ENCODE measurements at places on chromosomes 7 and 10.

- no peak for DNase-seq
Measured at GRCh38 chr10:71248210-71248609, 35.8 kb downstream of the UNC5B start.

DNA sequence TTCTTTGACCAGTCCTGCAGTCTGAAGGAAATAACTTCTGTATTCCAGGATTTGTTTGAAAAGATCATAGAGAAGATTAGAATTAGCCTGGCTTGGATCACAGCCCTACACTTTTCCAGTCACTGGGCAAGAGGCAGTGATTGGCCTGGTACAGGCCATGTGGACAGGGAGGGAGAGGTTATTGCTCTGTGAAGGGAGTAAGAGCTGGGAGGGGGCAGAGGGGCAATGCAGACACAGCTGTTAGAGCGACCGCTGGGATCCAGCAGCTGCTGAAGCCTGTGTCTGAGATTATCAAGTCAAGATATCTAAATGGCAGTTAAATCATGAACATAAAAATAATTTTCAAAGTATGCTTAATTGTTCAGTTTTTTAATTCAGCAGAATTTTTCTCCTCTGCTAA, 257.3 kb downstream of the SDK1 start:
- DNase-seq: no peak

- DNase-seq: no peak
Measured at GRCh38 chr10:98436704-98437103, 10.0 kb downstream of the HPS1 start.

GRCh38 chr7:10106609-10107008, 867.1 kb upstream of the PHF14 start:
- DNase-seq: no peak

DNA sequence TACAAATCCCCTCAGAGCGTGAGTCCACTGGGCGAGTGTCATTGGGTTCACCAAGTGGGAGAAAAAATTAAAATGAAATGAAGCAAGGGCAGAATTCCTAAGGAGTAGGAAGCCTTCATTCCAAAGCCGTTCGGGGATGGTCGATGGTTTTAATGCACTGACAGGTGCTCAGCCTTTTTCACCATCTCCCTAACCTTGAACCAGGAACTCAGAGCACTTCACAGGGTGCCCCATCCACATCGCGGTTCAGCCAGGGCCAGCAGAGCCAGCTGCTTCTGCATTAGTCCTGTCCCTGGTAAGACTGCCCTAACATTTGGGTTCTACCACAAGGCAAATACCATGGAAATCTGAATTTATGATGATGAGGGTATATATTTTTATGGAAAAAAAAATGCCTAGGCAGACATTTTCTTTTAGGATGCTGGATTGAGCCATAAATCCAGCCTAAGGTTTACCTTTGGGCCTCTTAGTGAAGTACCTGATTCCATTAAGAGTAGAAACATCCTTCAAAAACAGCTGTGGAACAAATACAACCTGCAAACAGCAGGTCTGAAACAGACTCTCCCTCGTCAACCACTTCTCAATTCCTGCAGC, 203.5 kb upstream of the RNF32 start:
- DNase-seq: no peak

- no peak for DNase-seq
Measured at GRCh38 chr7:108838198-108838597, 268.5 kb downstream of the DNAJB9 start.

DNA sequence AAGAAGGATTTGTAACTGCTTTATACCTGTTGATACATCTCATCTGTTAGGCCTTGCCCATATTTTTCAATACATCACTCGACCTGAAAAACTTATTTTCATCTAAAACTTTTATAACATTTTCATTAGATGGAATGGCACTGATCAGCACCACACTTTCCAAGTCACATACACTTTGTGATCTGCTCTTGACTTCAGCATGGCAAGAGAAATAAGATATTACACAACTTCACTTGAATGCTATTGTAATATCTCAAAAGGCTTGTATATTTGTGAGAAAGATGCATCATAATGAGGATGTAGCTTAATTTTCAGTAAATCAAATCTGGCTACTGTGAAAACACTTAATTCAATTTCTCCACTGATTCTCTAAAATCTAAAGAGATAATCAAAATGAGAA, 126.2 kb downstream of the MICU1 start:
- DNase-seq: no peak

DNA sequence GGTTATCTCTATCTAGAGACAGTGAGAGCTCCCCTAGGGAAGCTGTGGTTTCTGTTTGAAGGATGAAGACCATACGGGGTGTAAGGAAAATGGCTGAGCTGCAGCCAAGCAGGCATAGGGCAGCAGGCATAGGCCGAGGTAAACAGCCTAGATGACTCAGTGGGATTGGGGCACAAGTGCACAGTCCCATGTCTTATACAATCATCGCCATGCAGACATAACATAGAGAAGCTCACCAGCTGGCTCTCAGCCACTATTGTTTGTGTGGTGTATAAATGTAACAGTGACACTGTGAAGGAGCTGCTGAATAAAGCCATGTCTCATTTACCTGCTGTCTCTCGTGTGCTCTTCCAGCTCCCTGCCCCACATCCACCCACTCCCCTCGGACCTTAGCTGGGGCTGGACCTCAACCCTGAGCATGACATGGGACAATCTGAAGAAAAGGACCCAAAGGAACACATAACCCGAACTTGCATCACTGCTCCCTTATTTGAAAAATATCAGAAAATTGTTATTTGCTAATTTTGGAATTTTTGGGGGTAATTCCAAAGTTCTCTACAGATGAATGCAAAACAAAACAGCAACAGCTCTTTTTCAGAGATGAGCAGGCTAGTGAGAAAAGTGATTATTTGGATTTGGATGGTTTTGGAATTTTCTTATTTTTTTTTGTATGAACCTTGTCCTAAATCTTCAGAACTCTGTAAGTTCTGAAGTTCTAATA, 582.7 kb downstream of the REEP3 start:
- no peak for DNase-seq

- no peak for DNase-seq
Measured at GRCh38 chr10:126459878-126460481, 71.7 kb upstream of the ADAM12 start.

DNA sequence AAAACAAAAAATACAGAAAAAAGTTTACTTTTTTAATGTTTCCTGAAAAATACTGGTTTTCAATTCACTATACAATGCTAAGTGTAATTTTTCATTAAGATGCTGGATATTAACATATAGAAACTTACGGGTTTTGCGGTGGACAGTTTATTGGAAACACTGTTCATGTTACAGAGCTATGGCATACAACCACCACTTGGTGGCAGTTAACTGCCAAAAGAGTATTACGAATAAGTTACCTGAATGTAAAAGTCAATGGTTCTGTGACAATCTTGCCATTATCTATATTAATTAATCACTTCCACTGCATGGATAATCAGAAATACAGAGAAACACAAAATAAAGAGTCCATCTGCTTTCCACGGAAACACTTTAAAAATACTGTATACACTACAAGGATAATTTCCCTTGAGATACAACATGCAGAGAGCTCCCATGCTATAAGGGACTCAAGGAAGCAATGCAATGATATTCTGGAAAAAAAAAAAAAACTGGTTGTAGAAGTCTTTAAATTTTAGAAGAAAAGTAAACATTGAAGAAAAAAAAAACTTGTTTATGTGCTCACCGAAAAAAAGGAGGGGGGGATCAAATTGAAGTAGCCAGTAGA, 97.0 kb downstream of the TPK1 start:
- DNase-seq: no peak

GRCh38 chr10:78028438-78029268, 662 bp downstream of the POLR3A start:
- DNase-seq: peak; percentile 8

- no peak for DNase-seq
Measured at GRCh38 chr7:815284-816216, 16.7 kb upstream of the SUN1 start.

- DNase-seq: no peak
Measured at GRCh38 chr10:27995311-27995710, 3.6 kb downstream of the ODAD2 start.

Data from effector CD8-positive, alpha-beta T cell (primary cell).